NCI-H2029 treated with DMSO at 0.1 percent for 48 hours (cell line): ENCODE measurements at places on chromosomes 13 and 19.

- no peak for DNase-seq
These were observed 69.2 kb upstream of the TM9SF2 start for GRCh38 chr13:99431927-99432608.

DNA sequence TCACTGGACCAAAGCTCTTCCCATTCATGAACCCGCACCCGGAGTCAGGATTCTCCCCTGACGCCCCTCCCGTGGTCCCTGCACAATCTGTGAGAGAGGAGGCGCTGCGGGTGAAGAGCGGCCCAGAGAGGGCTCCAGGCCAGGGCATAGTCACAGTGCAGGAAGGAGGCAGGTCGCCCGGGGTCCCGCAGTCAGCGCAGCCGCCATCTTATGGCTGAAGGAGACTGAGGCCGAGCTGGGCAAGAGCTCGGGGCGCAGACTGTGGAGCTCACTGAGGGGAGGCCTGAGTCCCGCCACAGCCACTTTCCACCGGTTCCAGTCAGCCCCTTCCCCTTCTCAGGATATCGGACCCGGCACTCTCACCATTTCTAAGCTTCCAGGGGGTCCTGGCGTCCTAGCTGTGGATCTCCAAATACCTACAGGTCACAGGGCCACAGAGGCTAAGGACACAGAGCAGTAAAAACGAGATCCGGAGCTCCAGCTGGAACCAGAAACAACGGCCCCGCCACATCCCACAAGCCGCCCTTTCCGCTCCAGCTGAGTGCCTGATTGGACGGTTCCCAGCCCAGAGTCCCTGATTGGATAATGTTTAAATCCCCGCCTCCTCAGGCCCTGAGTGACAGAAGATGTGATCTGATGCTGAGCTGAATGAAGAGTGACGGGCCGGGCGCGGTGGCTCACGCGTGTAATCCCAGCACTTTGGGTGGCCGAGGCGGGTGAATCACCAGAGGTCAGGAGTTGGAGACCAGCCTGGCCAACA lies at the start of gene ZNF99:
Gene ZNF99 (minus strand): TSS at position 501 of the 760 bp plus-strand sequence. CDS start 135 bp downstream, at position 366.
- no peak for DNase-seq

- DNase-seq = no peak
These were observed 3.0 kb downstream of the BEST2 start for GRCh38 chr19:12754465-12755196.

- DNase-seq = no peak
These were observed 13.4 kb downstream of the LYL1 start for GRCh38 chr19:13089139-13089856.

DNA sequence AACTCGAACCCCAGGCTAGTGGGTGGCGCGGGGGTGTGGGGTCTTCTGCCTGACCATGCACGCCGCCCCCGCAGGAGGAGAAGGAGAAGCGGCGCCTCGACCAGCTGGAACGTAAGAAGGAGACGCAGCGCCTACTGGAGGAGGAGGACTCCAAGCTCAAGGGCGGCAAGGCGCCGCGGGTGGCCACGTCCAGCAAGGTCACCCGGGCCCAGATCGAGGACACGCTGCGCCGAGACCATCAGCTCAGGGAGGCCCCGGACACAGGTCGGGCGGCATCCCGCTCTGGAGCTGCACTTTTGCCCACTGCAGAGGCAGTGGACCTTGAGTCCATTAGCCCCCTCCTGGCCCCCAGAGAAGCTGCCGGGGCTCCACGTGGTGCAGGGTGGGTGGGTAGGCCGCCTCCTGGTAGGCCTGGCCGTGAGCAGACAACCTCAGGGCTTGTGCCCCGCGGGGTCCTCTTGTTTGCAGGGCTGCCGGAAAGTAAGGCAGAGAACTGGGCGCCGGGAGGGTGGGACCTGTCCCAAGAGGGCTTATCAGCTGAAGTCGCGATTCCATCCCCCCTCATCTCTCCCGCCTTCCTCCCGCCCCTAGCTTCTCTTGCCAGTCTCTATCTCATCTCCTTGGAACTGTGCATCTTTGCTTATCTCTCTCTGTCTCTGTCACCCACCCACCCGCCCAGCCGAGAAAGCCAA lies 9.9 kb downstream of the CCDC124 start:
- DNase-seq = no peak

GRCh38 chr19:17348700-17349099 lies 11.3 kb downstream of the GTPBP3 start:
- DNase-seq = no peak

DNA sequence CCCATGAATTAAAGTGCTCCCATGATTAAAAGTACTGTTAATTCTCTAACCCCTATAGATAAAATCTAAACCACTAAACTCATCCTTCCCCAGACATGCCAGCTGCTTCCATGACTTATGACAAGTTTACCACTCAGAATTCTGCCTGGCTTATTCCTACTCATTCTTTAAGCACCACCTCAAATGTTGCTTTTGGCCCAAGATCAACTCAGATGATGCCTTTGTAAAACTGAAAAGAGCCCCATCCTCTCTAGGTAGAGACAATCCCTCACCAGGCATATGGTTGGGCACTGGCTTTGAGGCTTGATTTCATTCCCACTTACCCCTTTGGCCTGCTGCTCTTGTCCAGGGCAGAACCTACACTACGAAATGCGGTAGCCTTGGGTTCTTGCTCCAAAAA lies 250.0 kb downstream of the DNAJC15 start:
- no peak for DNase-seq

DNA sequence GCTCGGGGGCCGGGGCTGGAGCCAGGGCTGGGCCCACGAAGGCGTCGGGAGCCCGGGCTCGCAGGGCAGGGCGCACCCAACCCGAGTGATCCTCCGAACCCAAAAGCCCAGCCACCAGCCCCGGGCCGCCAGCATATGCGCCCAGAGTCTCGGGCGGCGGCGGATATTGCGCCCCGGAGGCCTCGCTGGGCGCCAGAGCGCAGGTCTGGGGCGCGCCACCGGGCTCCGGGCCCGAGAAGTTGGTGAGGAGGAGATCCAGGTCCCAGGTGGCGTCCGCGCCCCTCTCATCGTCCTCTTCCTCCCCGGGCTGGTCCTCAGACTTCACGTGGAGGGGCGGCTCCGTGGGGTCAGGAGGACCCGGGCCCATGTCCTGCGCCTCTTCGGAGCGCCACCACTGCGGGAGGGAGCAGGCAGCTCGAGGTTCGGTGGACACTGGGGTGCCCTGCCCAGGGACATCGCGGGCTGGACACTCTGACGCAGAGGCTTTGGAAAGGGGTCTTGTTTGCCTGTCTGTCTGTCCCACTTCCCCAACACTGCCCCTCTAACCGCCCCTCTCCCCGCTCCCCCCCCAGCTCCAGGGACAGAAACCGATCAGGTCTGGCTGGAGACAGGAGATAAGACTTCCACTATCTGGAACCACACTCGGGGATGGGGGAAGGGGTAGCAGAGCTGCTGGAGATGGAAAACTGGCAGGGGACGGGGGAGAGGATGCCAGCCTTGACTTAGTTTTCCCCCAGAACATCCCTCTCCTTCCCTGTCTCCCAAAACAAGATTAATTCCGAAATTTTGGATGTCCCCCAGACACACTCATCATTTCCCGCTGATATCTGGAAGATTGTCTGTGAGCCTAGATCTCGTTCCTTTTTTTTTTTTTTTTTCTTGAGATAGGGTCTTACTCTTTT lies 1.0 kb downstream of the KLF1 start:
- DNase-seq = no peak

- DNase-seq = peak; percentile 39
These were observed 8.4 kb downstream of the KANK3 start for GRCh38 chr19:8334458-8335342.

GRCh38 chr19:35099897-35100275 lies 15.7 kb upstream of the FXYD3 start:
- no peak for DNase-seq

GRCh38 chr13:30466841-30467252 lies 1.1 kb upstream of the HMGB1 start:
- no peak for DNase-seq

- DNase-seq = no peak
These were observed 387.3 kb downstream of the PCDH17 start for GRCh38 chr13:58018865-58019264.

DNA sequence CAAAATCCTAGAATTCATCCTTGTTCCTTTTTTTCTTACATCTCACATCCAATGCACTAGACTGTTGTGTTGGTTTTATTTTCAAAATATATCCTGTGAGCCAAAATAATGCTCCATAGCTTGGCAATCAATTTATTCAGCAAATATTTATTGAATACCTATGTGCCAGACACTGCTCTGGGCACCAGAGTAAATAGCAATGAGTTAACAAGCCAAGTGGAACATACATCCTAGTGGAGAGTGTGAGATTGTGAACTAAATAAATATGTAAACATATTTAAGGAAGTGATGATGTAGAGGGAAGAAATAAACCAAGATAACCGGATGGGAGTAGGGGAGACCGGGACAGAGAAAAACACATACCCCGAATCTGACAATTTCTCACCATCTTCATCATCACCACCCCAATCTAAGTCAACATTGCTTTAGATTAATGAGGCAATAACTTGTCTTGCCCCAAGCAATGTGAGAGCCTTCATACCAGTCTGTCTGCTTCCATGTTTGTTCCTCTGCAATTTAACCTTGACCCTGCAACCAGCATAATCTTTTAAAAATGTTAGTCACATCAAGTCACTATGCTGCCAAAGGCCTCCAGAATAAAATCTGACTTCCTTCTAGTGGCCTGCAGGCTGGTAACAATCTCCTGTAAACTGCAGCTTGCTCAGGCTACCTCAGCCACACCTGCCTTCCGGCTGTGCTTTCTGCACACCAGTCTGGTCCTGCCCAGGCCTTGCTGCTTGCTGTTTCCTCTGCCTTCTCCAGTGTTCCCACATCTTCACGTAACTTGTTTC lies 199.2 kb downstream of the DLEU7 start:
- no peak for DNase-seq

- no peak for DNase-seq
These were observed 402.4 kb downstream of the KCNRG start for GRCh38 chr13:50417597-50417996.
